ENCODE measurements at places on chromosomes 1 and 21. TPM values are rescaled to one million over a fixed set of nuclear protein-coding genes. Genes with fewer than 3 reads are reported as not detected.

GRCh38 chr21:32523988-32524719 lies 61.2 kb downstream of the TCP10L start:
- DNase-seq: peak; percentile 57

DNA sequence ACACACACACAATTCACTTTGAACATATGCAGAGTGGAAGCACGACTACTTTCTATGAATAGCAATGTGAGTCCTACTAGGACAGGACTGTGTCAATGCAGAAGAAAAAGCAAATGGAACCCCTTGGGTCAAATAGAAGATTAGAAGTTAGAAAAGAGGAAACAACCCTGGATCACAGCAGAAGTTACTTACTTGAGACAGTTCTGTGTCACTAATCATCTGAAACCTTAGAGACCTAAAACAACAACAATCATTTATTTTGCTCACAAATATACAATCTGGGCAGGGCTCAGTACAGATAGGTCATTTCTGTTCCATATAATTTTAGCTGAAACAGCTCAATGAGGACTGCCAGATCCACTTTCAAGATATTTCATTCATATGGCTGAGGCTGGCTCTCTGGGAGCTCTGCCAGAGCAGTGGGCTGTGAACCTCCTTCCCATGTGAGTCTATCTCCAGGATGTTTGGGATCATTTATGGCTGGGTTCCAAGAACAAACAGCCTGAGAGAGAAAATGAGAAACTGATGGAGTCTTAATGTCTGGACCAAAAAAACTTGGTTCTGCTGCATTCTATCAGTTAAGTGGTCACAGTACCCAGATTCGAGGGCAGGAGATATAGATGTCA lies 42.5 kb upstream of the IL10 start:
- peak; percentile 91 for DNase-seq

DNA sequence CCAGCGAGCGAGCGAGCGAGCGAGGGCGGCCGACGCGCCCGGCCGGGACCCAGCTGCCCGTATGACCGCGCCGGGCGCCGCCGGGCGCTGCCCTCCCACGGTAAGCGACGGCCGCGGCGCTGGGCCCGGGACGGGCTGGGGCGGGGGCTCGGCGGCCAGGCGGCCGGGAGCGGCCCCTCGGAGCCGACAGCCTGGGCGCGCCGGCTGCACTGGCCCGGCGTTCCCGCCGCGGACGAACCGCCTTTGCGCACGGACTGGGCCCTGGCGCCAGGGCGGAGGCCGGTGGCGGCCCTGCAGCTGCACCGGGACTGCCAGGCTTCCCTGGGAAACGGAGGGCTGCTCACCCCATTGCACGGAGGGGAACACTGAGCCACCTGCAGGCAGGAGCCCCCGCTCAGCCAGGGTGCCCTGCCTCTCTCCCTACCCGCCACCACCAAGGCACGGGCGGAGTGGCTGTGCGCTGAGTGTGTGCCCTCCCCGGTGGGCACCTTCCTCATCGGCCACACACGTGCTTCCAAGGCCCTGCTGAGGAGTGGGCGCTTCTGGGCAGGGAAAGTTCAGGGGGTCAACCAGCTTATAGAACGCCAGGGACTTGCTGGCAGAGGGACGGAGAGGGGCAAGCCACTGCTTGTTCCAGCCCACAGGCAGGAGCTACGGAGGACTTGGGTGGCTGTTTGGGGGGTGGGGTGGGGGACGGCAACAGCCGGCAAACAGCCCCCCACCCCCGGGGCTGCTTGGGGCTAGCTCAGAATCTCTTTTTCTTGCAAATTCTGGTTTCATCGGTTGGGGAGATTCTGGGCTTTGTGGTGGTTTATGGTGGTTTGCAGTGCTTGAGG lies 532 bp downstream of the CSF1 start:
- DNase-seq: no peak

The RPTN gene
- total RNA-seq: not detected

The SLC50A1 gene
- 32.5 TPM for total RNA-seq

GRCh38 chr1:191707288-191707687 lies 451.0 kb upstream of the RGS18 start:
- no peak for DNase-seq

The ATAD3C gene
- not detected for total RNA-seq

GRCh38 chr1:24643363-24644099 lies 429 bp downstream of the SRRM1 start:
- peak; percentile 13 for DNase-seq

GRCh38 chr1:233738850-233739249 lies 124.9 kb downstream of the KCNK1 start:
- peak; percentile 47 for DNase-seq

GRCh38 chr1:167517535-167518330 lies 596 bp downstream of the CD247 start:
- DNase-seq: peak; percentile 89

GRCh38 chr21:31151156-31152045 lies 113.1 kb upstream of the KRTAP19-8 start:
- DNase-seq: no peak

GRCh38 chr21:46122758-46123683 lies 25.1 kb downstream of the COL6A2 start:
- DNase-seq: no peak

DNA sequence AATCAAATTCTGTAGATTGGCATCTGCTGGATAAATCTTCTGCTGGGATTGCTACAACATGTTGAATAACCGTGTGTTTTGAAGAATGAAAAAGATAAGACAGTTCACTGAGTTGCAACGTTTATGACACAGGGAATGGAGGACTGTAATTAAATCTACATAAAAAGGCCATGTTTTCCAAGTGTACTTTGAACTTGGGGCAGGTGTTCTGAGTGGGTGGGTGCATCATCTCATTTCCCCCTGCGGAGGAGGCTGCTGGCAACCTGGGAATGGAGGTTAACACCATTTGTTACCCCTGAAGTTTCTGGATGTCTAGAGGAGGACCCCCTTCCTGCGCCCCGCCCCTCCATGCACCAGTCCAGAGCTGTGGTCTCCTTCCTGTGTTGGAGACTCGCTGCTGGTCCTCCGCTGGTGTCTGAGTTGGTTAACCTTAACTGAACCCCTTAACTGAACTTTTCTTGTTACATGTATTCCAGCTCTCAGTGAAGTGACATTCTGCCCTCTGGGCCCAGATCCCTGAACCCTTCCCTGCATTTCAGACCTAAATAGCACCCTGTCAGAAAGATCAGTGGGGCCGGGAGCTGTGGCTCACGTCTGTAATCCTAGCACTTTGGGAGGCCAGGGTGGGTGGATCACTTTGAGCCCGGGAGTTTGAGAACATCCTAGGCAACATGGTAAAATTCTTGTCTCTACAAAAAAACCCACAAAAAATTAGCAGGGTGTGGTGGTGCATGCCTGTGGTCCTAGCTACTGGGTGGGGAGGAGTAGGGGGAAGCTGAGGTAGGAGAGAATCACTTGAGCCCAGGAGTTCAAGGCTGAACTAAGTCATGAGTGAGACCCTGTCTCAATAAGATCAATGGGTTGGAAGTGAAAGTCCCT lies 31.8 kb downstream of the UCK2 start:
- no peak for DNase-seq

The ALPL gene
- 1.3 TPM for total RNA-seq

GRCh38 chr1:54459140-54459539 lies 52.9 kb upstream of the SSBP3 start:
- DNase-seq: no peak
